Tongue (tissue), 3 donors: ENCODE measurements at places on chromosomes 5 and 9. TPM values are rescaled to one million over a fixed set of nuclear protein-coding genes. Genes with fewer than 3 reads are reported as not detected.

- DNase-seq, result no peak
These were observed 706.0 kb upstream of the GRAMD2B start for GRCh38 chr5:125717209-125717608.

- DNase-seq, result no peak
These were observed 82.6 kb downstream of the VCAN start for GRCh38 chr5:83554133-83554532.

- DNase-seq, result no peak
These were observed 42.8 kb upstream of the PSD2 start for GRCh38 chr5:139752506-139753473.

- DNase-seq, result no peak
These were observed 110.6 kb downstream of the PLPPR1 start for GRCh38 chr9:101139082-101139481.

- DNase-seq, result no peak
These were observed 33.5 kb upstream of the TRIM14 start for GRCh38 chr9:98152526-98152925.

DNA sequence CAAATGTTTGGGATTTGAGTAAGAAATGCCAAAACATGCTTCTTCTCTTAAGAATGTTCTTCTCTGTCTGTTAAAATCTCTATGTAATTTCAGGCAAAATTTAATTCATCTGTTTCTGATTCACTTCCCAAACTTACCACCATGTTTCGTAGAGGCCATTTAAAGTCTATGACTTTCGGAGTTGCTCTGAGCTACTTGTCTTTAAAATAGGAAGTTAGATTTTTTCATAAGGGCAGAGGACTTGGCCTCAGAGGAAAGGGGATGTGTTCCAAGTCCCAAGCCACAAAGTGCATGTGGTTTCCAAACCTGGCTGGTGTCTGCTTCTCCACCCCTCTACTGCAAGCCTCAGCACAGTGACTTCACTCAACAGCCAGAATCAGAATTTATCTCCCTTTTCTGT lies 111.3 kb upstream of the ADRA1B start:
- no peak for DNase-seq

DNA sequence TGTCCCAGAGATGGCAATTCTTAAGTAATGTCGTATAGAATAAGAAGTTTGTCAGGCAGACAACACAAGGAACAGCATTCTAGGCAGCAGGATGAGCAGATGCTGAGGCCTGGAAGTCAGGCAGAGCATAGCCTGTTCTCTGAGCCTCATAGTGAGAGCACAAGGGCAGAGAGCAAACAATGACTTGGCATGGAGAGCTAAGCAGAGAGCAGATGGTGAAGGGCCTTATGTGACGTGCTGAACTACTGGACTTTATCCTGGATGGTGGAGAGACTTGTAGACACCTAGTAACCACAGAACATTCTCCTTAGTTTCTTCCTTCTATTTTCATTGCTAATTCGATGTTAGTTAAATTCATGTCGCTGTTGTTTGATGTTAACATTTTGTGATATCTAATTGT lies 60.1 kb downstream of the KCTD16 start:
- DNase-seq, result no peak

- DNase-seq, result no peak
These were observed 2.8 kb downstream of the GM2A start for GRCh38 chr5:151255621-151256286.

DNA sequence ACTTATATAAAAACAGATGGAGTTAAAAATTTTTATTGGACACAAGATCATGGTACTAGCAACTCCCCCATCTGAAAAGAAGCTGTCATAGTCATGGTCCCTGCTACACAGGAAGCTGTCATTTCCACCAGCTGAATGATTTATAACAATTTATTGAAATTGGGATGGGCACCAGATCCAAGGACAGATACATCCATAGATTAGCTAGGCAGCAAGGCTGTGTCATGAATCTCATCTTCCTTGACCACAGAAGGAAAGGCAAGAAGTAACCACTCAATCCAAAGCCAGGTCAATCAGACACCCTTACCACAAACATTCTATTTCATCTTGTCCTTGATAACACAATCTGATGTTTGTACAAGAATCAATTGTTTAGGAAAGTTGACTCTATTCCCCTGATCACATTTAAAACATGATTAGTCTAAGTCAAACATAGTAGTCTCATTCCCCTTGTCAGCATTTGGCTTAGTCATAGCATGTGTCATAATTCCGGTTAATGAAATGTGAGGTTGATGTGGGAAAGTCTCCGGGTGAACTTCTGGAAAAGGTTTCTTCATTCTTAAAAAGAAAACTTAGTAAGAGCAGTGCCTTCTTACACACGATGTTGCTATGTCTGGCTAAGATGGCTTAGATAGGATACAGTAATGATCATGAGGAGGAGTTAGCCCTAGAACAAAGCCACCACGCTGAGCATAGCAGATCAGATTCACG lies 462.6 kb upstream of the PAPPA start:
- no peak for DNase-seq

GRCh38 chr9:104750185-104750767 lies 2.8 kb downstream of the NIPSNAP3A start:
- DNase-seq, result no peak

- peak; percentile 76 for DNase-seq
These were observed 31.7 kb downstream of the ZDHHC21 start for GRCh38 chr9:14661421-14662059.

DNA sequence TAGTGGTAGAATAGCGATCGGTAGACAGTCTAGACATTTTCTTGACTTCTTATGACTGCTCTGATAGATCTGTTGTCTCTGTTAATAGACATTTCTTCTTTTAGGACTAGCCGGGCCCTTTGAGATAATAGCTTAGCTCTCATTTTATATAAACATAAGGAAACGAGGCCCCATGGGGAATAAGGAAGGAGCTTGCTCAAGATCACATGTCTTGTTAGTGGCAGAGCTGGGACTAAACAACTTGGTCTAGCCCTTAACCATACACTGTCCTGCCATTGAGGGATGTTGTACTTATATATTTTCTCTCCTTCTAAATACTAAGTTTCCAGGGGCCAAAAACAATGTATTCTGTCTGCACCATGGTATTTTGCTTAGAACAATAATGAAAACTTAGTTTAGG lies 140.0 kb downstream of the GCNT1 start:
- DNase-seq, result no peak

GRCh38 chr5:137395011-137395755 lies 103.9 kb downstream of the SPOCK1 start:
- no peak for DNase-seq

GRCh38 chr9:137696136-137696925 lies 77.5 kb downstream of the EHMT1 start:
- no peak for DNase-seq

DNA sequence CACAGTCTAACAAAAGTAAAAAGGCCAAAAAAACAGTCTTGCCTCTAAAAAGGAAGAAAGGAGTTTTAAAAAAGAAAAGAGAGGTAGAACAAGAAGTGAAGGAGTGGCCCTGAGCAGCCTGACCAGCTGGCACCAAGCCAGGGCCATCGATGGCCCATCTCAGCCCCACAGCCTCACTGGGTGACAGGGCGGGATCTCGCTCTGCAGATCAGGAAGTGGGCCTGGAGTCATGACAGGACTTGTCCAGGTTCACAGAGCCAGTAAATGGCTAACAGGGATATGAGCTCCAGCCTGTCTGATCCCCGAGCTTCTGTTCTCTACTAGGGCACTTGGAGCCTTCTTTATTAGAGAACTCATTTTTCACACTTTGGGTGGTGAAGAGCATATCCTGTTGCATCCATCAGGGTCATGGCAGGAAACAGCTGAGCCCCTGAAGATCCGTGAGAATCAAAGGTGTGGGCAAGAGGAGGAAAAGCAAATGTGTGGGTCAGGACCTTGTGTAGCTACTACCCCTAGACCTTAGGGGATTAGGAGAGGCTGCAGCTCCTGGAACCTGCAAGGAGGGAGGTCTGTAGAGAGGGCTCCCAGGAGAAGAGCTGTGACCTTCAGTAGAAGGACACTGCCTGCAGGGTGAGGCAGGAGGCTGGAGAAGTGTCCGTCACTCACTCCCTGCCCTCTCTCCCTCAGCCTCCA lies 299.0 kb upstream of the MSX2 start:
- peak; percentile 25 for DNase-seq

DNA sequence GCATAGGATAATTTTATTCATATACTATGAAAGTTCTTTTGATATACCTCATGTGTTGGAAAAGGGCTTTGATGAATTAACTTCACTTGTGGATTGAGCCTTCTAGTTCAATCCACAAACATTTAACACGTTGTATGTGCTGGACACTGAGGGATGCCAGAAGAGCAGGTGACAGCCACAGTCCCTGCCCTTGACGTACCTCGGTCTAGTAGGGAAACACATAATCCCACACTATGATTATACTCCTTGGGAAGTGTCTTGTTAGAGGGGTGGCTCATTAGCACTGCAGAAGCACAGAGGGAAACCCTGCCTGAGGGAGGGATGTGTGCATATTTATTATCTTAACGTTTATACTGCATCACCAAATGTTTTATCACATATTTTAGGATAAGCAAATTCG lies 61.2 kb downstream of the PIK3R1 start:
- DNase-seq, result no peak

DNA sequence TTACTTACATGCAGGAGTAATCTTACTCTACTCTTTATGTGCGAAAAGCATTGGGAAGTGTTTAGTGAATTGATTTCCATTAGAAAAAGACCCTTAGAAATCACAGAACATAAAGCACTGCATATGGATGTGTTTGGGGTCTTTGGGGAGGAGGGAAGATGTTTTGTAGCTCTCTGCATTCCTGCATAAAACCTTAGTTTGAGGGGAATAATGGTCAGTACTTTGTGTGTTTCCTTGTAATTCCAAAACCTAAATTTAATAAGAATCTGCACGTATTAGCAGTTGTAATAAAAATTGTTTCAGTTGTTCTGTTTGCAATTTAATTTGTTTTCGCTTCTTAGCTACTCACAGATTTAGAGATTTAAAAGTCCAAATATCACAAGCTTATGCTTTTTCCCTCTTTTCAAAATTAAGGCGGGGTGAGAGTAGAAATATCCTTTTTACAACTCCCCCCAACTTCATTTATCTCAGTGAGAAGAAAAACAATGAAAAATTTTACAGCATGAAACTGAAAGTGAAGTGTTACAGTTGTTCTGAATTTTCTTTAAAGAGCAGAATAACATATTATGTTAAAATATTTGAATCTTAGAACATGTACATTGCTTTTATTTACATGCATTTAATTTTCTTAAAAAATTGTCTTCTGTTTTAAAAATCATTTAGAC lies 143.8 kb downstream of the SMARCA2 start:
- DNase-seq, result no peak

- DNase-seq, result no peak
These were observed 220.3 kb upstream of the TAS2R1 start for GRCh38 chr5:9850456-9850855.

DNA sequence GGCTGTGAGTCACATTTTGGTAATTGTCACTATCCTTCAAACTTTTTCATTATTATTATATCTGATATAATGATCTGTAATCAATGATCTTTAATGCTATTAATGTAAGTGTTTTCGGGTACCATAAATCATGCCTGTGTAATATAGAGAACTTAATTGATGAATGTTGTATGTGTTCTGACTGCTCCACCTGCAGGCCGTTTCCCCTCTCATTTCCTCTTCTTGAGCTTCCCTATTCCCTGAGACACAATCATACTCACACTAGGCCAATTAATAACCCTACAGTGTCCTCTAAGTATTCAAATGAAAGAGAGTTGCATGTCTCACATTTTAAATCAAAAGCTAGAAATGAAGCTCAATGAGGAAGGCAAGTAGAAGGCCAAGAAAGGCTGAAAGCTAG lies 420.9 kb upstream of the SGCD start:
- no peak for DNase-seq

GRCh38 chr5:76477571-76477970 lies 74.5 kb downstream of the IQGAP2 start:
- no peak for DNase-seq

GRCh38 chr5:168728546-168729211 lies 149.5 kb upstream of the PANK3 start:
- DNase-seq, result no peak

DNA sequence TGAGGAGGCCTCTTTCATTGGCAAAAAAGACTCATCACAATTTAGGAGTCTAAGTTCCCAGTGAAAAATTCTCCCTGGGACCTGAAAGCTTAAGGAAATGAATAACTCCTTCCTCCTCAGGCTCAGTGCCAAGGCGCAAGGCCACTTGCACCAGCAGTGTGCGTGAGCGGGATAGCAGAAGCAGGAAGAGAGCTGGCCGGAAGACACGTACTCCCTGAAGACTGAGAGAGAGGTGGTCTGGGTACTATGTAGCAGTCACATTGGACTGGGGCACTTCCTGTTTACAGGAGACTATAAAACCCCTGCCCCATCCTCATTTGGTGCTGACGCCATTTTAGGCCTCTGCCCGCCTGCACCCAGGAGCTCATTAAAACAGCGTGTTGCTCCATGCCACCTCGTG lies 66.3 kb upstream of the IL33 start:
- no peak for DNase-seq

DNA sequence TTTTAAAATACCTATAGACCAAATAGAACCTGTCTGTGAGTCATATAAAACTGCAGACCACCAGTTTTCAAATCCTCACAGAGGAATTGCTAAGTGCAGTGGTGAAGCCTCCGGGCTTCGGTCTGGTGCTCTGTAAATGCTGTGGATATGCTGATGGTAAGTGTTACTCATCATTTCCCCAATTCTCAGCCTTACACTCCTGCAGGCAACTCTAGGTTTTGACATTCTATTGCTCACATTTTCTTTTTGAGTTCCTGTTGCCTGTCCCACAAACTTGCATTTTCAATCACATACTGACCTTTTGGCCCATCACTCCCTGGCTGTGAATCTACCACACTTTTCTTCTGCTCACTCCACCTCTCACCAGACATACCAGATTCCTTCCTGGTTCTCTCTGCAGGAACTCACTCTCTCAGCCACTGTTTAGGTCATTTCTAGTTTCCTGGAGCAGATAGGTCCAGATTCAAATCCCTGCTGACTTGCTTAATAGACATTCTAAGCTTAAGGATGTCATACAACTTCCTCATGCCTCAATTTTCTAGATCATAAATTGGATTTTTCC lies 192.9 kb downstream of the RAB3C start:
- no peak for DNase-seq

- no peak for DNase-seq
These were observed 104.2 kb upstream of the IQGAP2 start for GRCh38 chr5:76298852-76299251.

DNA sequence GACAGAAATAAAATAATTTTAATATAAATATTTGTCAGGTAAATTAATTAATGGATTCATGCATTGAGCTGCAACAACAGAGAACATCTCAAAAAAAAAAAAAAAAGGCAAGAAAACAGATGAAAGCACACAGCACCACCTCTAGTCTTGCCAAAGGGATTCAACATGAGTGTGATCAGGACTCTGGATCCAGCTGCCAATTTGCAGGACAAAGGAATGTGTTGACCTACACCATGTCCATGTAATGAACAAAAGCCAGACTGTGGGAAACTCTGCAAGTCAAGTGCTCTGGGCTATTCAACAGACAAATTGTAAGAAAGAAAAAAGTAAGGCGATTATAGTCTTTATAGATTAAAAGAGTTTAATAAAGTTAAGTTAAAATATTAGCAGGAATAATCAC lies 769.3 kb downstream of the TLR4 start:
- no peak for DNase-seq

- DNase-seq, result peak; percentile 83
These were observed 131.2 kb upstream of the LMX1B start for GRCh38 chr9:126482361-126483044.

The ANKRD18B gene
- total RNA-seq, result 6.6 TPM

The PRDM9 gene
- total RNA-seq, result not detected

The DMRT1 gene
- not detected for total RNA-seq

The CARD6 gene
- total RNA-seq, result 3.1 TPM

The ADAMTS13 gene
- 4.2 TPM for total RNA-seq

The NTRK2 gene
- total RNA-seq, result 60.3 TPM

The OSMR gene
- total RNA-seq, result 14.7 TPM

The LCP2 gene
- 11.6 TPM for total RNA-seq

The HTR1A gene
- not detected for total RNA-seq

The TMEM215 gene
- total RNA-seq, result 2.1 TPM

The SNCAIP gene
- total RNA-seq, result 22.0 TPM

The FAM81B gene
- not detected for total RNA-seq
